ENCODE measurements at places on chromosomes 6 and 20. TPM values are rescaled to one million over a fixed set of nuclear protein-coding genes. Genes with fewer than 3 reads are reported as not detected.

GRCh38 chr6:133701633-133702331, 187.1 kb upstream of the TCF21 start:
- no peaks in the 10 kb centered on the region for H3K36me3 ChIP-seq
- H3K27me3 ChIP-seq: no peaks in the 10 kb centered on the region
- peaks cover 3% of the 10 kb centered on the region for H3K4me1 ChIP-seq
- no peak overlapping the region for H3K27ac ChIP-seq

DNA sequence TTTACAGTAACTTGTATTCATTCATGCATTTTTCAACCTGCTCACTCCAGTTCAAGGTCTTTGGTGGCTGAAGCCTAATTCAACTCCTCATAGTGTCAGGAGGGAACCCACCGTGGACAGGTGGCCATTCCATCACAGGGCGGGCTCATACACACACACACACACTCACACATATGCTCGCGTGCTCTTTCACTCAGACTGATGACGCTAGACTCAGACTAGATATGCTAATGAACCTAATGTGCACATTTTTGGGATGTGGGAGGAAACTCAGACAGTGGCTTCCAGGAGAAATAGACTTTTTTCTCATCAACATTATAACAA, 56.7 kb downstream of the TRIM27 start:
- H3K4me1 ChIP-seq: peaks cover 2% of the 10 kb centered on the region
- no peaks in the 10 kb centered on the region for H3K27me3 ChIP-seq
- H3K36me3 ChIP-seq: no peaks in the 10 kb centered on the region
- H3K27ac ChIP-seq: peak overlapping the region; percentile 81
- DNase-seq: no peak

GRCh38 chr6:34858681-34859080, 29.2 kb downstream of the TAF11 start:
- no peak for DNase-seq
- no peaks in the 10 kb centered on the region for H3K36me3 ChIP-seq
- no peak overlapping the region for H3K27ac ChIP-seq
- no peak overlapping the region for H3K4me3 ChIP-seq
- no peaks in the 10 kb centered on the region for H3K27me3 ChIP-seq

The STMND1 gene
- not detected for total RNA-seq

The AVP gene
- not detected for total RNA-seq

- no peaks in the 10 kb centered on the region for H3K27me3 ChIP-seq
- no peak overlapping the region for H3K4me3 ChIP-seq
- no peaks in the 10 kb centered on the region for H3K36me3 ChIP-seq
- H3K4me1 ChIP-seq: no peaks in the 10 kb centered on the region
These were observed 20.1 kb downstream of the RNF24 start for GRCh38 chr20:3995067-3995748.

GRCh38 chr6:32954986-32955802, 2.3 kb upstream of the HLA-DMA start:
- no peak overlapping the region for H3K27ac ChIP-seq
- DNase-seq: no peak
- no peaks in the 10 kb centered on the region for H3K36me3 ChIP-seq
- H3K4me1 ChIP-seq: peaks cover 2% of the 10 kb centered on the region

DNA sequence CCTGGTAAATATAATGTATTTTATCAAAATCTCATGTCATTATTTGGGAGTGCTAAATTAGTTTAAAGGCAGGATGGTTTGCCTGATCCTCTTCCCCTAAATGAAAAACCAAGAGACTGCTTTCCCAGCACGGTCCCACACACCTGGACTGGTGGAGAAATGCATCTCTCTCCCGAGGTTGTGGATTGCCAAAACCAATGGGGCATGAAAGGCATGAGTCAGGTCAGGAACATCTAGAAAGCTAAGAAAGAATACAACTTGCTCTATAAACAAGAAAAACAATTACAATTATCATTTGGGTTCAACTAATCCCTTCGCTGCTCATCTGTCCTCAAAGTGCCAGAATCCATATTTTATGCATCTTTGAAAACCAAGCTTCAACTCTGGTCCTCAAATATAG, 308.3 kb upstream of the IRAK1BP1 start:
- no peaks in the 10 kb centered on the region for H3K27me3 ChIP-seq
- no peaks in the 10 kb centered on the region for H3K4me1 ChIP-seq
- DNase-seq: no peak
- no peaks in the 10 kb centered on the region for H3K36me3 ChIP-seq
- H3K4me3 ChIP-seq: no peak overlapping the region

GRCh38 chr20:63323357-63323981, 30.5 kb downstream of the COL20A1 start:
- no peaks in the 10 kb centered on the region for H3K27me3 ChIP-seq
- H3K36me3 ChIP-seq: no peaks in the 10 kb centered on the region
- no peaks in the 10 kb centered on the region for H3K4me1 ChIP-seq
- H3K27ac ChIP-seq: no peak overlapping the region

DNA sequence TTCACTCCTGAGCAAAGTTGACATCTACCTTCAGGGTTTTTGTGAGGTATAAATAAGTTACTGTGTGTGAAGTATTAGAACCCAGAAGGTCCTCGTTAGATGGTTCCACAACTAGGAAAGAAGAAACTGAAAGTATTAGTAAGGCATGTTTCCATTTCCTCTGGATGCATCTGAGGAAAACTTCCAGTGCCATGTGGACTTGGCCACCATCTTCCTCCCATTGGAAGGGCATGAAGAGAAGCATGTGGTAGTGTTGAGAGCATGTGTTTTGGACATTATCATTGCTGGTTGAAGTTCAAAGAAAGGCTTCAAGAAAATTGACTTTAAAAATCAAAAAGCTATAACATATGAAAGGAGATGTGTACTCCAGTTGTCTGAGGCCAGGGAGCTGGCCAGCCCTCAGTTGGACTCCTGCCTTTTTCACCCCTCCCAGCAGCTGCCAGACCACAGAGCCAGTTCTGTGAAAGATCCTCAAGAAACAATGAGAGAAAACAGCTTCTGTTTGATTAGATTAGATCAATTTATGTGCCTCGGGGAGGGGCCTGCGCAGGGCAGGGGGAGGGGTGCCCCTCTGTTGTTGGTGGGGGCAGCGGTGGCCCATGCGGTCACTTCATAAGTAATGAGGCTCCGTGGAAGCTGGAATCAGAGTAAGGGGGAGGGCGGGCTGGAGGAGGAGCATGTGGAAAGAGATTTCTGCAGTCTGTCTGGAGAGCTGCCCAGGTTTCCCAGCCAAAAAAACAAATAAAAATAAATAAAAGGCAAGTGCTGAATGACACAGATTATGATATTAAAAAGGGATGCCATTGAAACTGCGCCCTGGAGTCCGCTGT, 154.0 kb downstream of the JARID2 start:
- no peaks in the 10 kb centered on the region for H3K27me3 ChIP-seq
- no peaks in the 10 kb centered on the region for H3K36me3 ChIP-seq
- DNase-seq: peak; percentile 77
- peak overlapping the region; percentile 29 for H3K4me3 ChIP-seq
- H3K4me1 ChIP-seq: peaks cover 8% of the 10 kb centered on the region

The IMPG1 gene
- not detected for total RNA-seq

GRCh38 chr20:35934050-35934449, 20.3 kb downstream of the SCAND1 start:
- DNase-seq: no peak
- no peaks in the 10 kb centered on the region for H3K36me3 ChIP-seq
- no peaks in the 10 kb centered on the region for H3K4me1 ChIP-seq
- no peak overlapping the region for H3K4me3 ChIP-seq
- no peaks in the 10 kb centered on the region for H3K27me3 ChIP-seq

The MED23 gene
- 28.3 TPM for total RNA-seq

DNA sequence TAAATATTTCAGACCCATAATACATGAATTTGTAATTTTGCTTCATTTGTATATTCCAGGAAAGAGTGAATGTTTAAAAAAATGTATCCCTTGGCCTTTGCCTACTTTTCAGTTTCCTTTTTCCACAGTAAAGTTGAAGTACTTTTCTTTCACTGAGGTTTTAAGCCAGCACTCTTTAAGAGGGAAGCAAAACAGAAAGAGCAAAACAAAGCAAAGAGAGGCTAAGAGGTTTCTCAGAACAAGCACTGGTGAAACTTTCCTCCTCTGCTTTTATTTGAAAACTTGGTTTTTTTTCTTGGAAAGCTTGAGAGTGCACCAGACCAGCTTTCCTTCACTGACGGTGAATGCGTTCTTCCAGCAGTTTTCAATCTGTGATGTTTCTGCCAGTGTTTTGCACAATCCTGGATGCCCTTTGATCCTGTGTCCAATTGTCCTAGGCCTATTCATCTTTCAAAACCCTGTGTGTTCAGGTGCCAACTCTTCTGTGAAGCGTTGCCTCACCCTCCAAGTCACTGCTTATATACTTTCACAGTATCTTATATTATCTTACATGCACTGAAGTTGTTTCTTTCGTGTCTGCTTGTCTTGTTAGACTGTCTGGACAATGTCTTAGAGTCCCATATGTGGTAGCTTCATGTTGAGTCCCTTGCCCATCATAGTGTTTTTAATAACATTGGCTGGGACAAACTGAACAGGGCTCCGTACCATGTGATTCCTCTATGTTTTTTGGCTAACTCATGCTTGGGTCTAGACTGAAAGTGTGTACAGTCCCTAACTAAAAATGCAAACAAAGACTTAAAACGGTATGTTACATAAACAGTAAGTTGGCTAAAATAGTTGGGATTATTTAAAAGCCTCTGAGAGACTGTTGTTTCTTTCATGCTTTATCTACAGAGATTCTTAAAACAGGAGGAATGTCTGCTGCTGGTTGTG, 1.9 kb downstream of the RNF217 start:
- H3K4me3 ChIP-seq: peak overlapping the region; percentile 47
- no peaks in the 10 kb centered on the region for H3K27me3 ChIP-seq
- H3K27ac ChIP-seq: no peak overlapping the region
- H3K36me3 ChIP-seq: no peaks in the 10 kb centered on the region
- DNase-seq: no peak
- H3K4me1 ChIP-seq: peaks cover 6% of the 10 kb centered on the region

GRCh38 chr6:89483111-89483720, 50.3 kb downstream of the ANKRD6 start:
- DNase-seq: peak; percentile 36
- no peaks in the 10 kb centered on the region for H3K27me3 ChIP-seq
- H3K27ac ChIP-seq: no peak overlapping the region
- H3K4me1 ChIP-seq: peaks cover 19% of the 10 kb centered on the region

The DNAJC5 gene
- total RNA-seq: 26.5 TPM

GRCh38 chr6:69390125-69390524, 406.7 kb downstream of the LMBRD1 start:
- no peak overlapping the region for H3K4me3 ChIP-seq
- DNase-seq: no peak
- H3K36me3 ChIP-seq: no peaks in the 10 kb centered on the region
- H3K27me3 ChIP-seq: no peaks in the 10 kb centered on the region
- no peak overlapping the region for H3K27ac ChIP-seq
- no peaks in the 10 kb centered on the region for H3K4me1 ChIP-seq

DNA sequence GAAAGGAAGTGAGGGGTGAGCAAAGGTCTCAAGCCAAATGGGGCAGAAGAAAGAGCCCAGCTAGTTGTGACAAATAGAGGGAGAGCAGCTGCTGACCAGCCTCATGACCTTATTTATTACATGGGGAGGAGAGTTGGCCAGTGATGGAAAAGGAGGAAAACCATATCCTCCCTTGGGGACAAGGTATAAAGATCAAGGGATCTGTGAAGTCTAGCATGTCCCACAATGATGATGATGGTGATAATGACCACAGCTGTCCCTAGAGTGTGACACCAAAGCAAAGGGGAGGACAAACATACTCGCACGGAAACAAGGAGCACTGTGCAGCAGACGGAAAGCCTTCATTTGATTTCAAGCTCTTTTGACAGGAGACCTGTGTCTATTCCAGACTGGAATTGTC, 190.4 kb upstream of the MCHR2 start:
- H3K4me3 ChIP-seq: no peak overlapping the region
- H3K27ac ChIP-seq: no peak overlapping the region
- no peaks in the 10 kb centered on the region for H3K36me3 ChIP-seq

GRCh38 chr6:90264561-90264960, 32.1 kb downstream of the BACH2 start:
- no peak overlapping the region for H3K4me3 ChIP-seq
- no peak for DNase-seq
- no peaks in the 10 kb centered on the region for H3K36me3 ChIP-seq
- no peaks in the 10 kb centered on the region for H3K27me3 ChIP-seq
- no peaks in the 10 kb centered on the region for H3K4me1 ChIP-seq

GRCh38 chr20:57513199-57513598, 11.7 kb downstream of the CTCFL start:
- no peak overlapping the region for H3K4me3 ChIP-seq
- no peaks in the 10 kb centered on the region for H3K4me1 ChIP-seq
- H3K27ac ChIP-seq: no peak overlapping the region
- H3K36me3 ChIP-seq: no peaks in the 10 kb centered on the region
- H3K27me3 ChIP-seq: no peaks in the 10 kb centered on the region

DNA sequence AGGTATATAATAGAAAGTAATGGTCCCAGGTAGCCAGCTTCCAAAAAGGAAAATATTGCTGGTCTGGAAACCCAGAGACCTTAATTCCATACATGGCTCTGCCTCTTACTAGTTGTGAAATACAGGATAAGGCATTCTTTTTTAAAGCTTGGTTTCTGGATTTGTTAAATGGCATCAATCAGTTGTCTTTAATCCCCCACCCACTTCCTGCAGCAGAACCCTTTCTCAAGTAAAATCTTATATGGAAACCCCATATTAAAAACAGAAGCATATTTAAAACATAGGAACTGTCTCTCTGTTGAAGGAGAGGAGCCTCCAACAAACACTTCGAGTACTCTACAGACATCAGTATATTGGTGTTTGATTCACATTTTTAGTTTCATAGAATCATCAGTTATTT, 6.2 kb upstream of the LCA5 start:
- no peaks in the 10 kb centered on the region for H3K36me3 ChIP-seq
- no peaks in the 10 kb centered on the region for H3K27me3 ChIP-seq
- no peak overlapping the region for H3K4me3 ChIP-seq
- no peak overlapping the region for H3K27ac ChIP-seq
- no peak for DNase-seq

The LPA gene
- 0.80 TPM for total RNA-seq

GRCh38 chr6:117545161-117545595, 57.1 kb downstream of the GOPC start:
- no peaks in the 10 kb centered on the region for H3K36me3 ChIP-seq
- no peaks in the 10 kb centered on the region for H3K27me3 ChIP-seq
- no peak overlapping the region for H3K4me3 ChIP-seq

GRCh38 chr6:17640477-17640917, 40.4 kb downstream of the FAM8A1 start:
- H3K36me3 ChIP-seq: peaks cover 2% of the 10 kb centered on the region
- H3K4me3 ChIP-seq: no peak overlapping the region
- no peaks in the 10 kb centered on the region for H3K4me1 ChIP-seq
- no peak for DNase-seq
- H3K27me3 ChIP-seq: no peaks in the 10 kb centered on the region

- H3K4me1 ChIP-seq: no peaks in the 10 kb centered on the region
- no peak for DNase-seq
- H3K27me3 ChIP-seq: no peaks in the 10 kb centered on the region
- H3K36me3 ChIP-seq: no peaks in the 10 kb centered on the region
- H3K4me3 ChIP-seq: no peak overlapping the region
These were observed 46.9 kb downstream of the PRDM1 start for GRCh38 chr6:106133040-106133439.

- H3K27me3 ChIP-seq: no peaks in the 10 kb centered on the region
- no peak overlapping the region for H3K27ac ChIP-seq
- no peaks in the 10 kb centered on the region for H3K4me1 ChIP-seq
- no peak for DNase-seq
- H3K4me3 ChIP-seq: no peak overlapping the region
These were observed 386.9 kb upstream of the HSF2 start for GRCh38 chr6:122012578-122012977.

The NKAIN4 gene
- not detected for total RNA-seq
